ENCODE measurements at places on chromosomes 16 and 17.
A peak's percentile ranks its signal among the peaks of the same experiment; 100 is the strongest.

GRCh38 chr17:78458736-78459335 lies 80.4 kb downstream of the PGS1 start:
- no peak for DNase-seq

DNA sequence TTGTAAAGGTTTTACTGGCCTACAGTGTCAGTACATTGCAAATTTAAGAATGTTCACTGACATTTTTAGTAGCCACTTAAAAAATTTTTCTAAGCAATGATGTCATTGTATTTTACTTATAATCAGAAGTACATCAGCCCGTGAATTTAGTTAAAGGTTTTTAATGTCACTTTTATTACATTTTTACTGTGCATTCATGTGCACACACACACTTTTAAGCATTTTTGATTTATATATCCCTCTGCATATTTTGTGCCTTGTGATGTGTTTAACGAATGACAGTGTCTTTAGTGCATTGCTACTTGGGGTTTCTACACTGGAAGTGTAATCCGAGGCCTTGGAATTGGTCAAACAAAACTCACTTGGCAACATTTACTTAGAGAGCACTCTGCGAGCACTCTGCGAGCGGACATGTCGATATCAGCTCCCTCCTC lies 190.4 kb downstream of the WWOX start:
- DNase-seq: no peak

- peak; percentile 13 for DNase-seq
These were observed at the start of gene GRIN2A for GRCh38 chr16:10182222-10183053. GRIN2A (minus strand) TSS chr16:10182428; CDS start chr16:10180411, 2,017 bp downstream.

DNA sequence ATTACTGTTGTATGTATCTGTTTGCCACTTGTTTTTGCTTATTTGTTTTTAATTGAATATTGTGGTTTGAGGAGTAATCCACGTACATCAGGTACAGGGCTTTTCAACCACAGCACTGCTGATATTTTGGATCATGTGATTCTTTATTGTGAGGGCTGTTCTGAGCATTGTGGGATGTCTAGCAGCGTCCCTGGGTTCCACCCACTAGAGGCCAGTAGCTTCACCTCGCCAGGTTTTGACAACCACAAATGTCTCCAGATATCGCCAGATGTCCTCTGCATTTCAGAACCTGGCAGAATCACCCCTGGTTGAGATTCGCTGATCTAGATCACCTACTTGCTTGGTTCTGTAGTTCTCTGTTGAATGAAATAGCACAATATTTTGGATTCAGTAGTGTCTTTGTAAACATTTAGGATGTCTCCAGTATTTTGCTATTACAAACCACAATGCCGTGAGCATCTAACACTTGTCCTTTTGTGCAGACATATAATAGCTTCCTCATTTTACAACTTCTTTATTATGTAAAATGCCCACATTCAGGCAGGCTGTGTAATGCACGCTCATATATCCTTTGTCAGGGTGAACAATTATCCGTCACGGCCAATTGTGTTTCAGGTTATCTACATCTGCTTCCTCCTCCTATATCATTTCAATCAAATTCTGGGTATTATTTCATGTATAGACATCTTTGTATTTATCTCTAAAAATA lies 380.3 kb downstream of the SNX29 start:
- DNase-seq: no peak

DNA sequence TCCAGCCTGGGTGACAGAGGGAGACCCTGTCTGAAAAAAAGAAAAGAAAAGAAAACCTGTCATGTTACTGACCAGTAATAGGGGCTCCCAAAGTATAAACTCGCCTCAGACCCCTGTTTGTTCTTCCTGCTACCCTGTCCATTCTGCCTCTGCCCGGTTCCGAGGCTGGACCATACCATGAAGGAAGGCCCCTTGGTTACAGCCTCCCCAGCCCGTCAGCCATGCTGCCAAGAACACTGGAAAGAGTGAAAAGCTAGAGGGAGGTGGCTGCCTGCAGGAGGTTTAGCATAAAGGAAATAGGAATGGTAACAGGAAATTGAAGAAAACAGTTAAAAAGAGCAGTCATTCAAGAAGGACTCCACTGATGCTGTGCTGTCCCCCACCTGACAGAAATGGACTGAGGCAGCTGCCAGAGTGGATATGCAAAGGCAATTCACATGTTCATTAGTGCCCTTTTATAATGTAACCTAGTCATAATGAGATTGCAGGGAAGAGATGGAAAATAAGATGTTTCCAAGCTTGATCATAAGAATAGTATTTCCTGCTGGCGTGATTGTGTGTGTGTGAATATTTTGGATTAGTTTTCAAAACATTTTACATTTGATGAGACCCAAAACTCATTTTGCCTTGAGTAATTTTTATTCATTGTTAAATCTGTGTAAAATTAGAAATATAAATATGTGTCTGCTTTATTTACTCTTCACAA lies 102.6 kb downstream of the GOSR1 start:
- no peak for DNase-seq

GRCh38 chr17:27906623-27907022 lies 13.5 kb upstream of the LYRM9 start:
- no peak for DNase-seq

DNA sequence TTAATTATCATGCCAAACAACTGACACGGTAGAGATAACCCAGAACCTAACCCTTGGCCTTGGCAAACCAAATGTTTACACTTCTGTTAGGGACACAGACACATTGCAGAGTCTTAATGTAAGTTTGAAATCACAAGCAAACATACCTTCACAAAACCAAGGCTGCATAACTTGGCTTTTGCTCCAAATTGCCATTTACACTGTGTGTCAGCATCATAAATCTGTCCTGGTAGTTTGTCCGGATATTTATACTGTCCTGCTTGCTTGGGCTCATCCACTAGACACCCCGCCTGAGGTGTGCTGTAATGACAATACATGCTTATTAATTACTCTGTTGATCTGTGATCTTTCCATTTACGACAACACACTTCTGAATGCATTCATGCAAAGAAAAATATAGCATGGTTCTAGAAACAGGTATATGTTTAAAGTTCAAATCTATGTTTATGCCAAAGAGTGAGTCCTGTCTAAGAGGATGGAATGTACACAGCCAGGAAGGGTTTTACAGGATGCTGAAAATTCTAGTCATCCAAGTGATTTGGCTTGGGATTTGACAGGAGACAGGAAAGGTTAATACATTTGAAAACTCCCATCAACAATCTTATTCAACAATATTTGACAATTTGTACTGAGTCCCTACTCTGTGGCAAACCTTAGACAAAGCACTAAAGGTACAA lies 81.1 kb downstream of the ADAMTS18 start:
- DNase-seq: peak; percentile 29

- no peak for DNase-seq
These were observed 947 bp downstream of the SLC7A6OS start for GRCh38 chr16:68309799-68310198.

DNA sequence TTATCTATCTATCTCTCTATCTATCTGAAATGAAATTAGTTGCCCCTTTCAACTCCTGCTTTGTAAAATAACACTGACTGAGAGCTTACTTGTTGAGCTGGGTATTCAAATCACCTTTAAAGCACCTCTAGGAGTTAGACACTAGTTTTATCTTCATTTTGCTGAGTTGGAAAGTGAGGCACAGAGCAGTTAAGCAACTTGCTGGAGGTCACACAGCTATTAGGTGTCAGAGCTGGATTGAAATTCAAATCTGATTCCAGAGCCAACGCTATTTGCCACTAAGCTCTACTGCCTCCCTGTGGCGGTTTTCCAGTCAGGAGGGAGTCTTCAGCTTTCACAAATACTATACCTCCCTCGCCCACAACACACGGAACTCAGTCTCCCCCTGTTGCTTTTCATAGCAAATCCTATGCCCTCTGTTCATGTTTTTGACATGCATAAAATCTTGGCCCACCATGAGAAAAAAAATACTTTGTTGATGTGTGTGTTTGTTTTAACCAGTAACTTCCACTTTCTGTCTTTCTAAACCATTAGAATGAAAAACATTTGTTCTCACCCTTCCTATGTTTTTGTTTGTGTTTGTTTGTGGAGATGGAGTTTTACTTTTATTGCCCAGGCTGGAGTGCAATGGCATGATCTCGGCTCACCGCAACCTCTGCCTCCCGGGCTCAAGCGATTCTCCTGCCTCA lies 74.8 kb upstream of the SMURF2 start:
- peak; percentile 76 for DNase-seq

DNA sequence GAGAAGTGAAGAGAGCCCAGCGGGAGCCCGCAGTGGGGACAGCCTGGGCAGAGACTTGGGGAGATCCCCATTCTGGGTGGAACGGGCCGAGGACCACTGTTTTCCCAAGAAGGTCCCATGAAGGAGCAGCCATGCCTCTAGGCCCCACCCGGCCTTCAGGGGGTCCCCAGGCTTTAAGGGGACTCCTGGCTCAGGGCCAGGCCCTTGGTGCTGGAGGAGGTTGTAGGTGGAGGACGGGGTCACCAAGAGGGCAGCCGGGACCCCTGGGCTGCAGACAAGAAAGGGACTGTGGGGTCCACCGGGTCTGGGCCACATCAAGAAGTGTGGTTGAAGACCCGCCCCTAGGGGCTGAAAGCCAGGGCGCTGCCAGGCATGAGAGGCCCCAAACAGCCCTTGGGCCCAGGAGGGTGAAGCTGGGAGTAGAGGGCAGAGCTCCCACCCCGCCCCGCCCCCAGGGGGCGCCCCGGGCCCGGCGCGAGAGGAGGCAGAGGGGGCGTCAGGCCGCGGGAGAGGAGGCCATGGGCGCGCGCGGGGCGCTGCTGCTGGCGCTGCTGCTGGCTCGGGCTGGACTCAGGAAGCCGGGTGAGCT lies at the start of gene PRSS21:
TSS of gene PRSS21 (plus strand) at position 487 of the 589 bp plus-strand sequence. CDS start at position 519, 32 bp downstream.
- DNase-seq: no peak

DNA sequence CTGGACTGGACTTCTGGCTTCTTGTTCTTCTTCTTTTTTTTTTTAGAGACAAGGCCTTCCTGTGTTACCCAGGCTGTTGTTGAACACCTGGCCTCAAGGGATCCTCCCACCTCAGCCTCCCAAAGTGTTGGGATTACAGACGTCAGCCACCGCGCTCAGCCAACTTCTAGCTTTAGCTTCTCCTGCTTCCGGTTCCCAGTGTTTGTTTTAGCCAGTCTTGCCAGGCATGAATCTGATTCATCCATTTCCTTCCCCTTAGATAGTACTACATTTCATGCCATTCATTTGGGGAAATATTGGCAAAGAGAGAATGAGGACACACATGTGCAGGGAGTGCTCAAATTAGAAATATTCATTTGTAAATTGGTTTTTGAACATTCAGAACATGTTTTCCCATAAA lies 12.1 kb upstream of the NDUFAB1 start:
- DNase-seq: peak; percentile 31

- no peak for DNase-seq
These were observed 333.0 kb downstream of the SEC14L1 start for GRCh38 chr17:77473615-77474226.

GRCh38 chr17:8141045-8141444 lies 11.2 kb downstream of the PER1 start:
- DNase-seq: no peak

GRCh38 chr17:7582396-7583252 lies 1.0 kb upstream of the MPDU1 start:
- no peak for DNase-seq

GRCh38 chr16:85245307-85246172 lies 133.3 kb upstream of the CIBAR2 start:
- DNase-seq: peak; percentile 87

DNA sequence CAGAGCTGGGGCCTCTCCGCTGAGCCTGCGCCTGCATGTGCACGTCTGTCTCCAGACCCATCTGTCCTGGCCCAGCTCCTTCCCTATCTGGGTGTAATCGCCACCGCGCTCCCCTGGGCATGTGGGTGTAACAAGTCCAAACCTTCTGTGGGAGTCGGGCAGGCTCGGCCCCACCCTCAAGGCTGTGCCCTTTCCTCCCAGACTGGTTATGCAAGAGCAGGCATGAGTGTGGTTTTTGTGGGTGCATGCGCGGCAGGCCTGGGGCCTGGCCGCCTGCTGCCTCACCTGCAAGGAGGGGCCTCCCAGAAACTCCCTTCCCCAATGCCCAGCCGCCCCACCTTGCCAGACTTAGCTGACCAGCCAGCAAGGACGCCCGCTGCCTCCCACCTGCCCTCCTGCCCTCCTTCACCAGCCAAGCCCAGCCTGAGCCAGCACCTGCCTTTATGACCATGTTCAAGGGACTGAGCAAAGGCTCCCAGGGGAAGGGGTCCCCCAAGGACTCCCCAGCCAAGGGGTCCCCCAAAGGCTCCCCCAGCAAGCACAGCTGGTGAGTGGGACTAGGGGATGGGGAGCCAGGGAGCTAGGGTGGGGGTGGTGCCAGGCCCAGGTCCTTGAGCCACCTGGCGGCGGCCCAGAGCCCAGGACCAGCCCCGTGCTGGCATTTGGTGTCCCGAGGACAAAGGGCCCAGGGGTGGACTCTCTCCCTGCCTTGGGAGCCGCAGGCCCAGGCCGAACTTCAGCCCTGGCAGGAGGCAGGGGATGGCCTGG lies at the start of gene EVPLL:
TSS of gene EVPLL (plus strand) at position 342 of the 768 bp plus-strand sequence. CDS start 3,160 bp downstream, outside the sequence.
- DNase-seq: no peak

- no peak for DNase-seq
These were observed 142.5 kb downstream of the PARN start for GRCh38 chr16:14487579-14487978.

GRCh38 chr17:4607773-4608187 lies 23.5 kb downstream of the SMTNL2 start:
- peak; percentile 65 for DNase-seq
